Activated T-helper 1 cell treated with Interleukin-2 at 50 U/mL for 16 hours (primary cell): ENCODE measurements at places on chromosomes 3 and 15.

- DNase-seq: no peak
Measured at GRCh38 chr3:168824107-168824506, 728.4 kb upstream of the GOLIM4 start.

DNA sequence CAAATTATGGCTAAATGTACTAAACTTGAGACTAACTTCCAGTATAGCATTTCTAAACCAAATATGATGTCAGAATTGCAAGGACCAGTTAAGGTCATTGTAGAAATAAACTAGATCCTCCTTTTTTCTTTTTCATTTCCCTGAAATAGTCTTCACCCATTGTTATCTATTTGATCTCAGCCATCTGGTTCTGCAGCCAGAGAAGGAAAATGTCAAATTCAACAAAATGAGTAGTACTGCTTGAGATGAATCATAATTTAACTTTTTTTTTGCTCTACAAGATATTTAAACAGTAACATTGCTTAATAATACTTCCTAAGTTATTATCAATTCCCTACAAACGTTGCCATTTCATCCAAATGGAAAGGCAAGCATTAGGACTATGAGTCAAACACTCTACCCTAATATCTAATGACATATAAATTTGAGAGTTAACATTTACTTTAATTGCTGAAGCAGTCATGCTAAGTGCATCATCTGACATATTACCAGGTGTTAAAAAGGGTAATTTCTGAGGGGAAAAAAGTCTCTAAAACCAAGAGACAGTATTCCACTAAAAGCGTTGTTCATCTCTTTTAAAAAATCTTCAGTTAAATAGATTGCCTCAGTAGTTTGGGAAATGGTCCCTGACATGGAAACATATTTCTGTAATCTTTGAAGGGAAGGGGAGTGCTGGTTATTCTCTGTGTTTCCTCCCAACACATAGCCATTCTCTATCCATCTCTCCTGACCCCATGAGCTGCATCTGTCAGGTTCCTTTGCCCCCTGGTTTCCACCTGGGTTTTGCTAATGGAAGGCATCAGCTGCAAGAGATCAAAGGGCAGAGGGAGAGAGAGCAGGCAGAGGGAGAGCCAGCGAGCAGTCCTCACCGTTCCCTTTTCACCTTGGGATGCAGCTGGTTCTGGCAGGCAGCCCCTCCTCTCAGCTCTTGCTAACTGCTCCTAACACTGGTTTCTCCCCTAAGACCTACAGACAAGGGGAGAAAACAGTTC, 138.5 kb downstream of the ARPP21 start:
- no peak for DNase-seq

- no peak for DNase-seq
Measured at GRCh38 chr3:44795197-44795596, 33.6 kb downstream of the KIF15 start.

GRCh38 chr3:18189282-18190050, 235.7 kb downstream of the SATB1 start:
- no peak for DNase-seq

DNA sequence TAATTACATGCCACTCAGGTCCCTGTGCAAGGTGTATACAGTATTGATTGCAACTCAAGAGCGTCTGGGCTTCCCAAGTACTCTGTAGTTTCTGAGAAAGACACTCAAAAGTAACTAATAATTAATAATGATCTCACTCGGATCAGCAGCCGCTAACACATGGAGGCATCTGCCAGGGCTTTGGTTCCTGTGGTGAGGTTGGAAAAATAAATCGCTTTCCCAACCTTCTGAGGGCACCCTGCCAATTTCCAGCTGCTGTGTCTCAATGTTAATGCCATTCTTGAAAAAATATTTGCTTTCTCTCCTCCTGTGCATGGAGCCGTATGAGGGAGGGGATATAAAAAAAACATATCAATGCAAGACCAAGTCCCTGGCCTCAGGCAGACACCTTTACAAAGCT, 116.5 kb upstream of the SLC2A2 start:
- DNase-seq: no peak

GRCh38 chr3:9915254-9916141, 1.4 kb upstream of the IL17RC start:
- no peak for DNase-seq

- peak; percentile 26 for DNase-seq
Measured at GRCh38 chr3:44624749-44625480, at the start of gene ZNF197. TSS of gene ZNF197 (plus strand) at chr3:44625036. CDS start at chr3:44629155, 4,119 bp downstream.

GRCh38 chr3:53650928-53651661, 156.7 kb downstream of the CACNA1D start:
- DNase-seq: no peak

- no peak for DNase-seq
Measured at GRCh38 chr15:50751394-50751793, 14.1 kb downstream of the SPPL2A start.

DNA sequence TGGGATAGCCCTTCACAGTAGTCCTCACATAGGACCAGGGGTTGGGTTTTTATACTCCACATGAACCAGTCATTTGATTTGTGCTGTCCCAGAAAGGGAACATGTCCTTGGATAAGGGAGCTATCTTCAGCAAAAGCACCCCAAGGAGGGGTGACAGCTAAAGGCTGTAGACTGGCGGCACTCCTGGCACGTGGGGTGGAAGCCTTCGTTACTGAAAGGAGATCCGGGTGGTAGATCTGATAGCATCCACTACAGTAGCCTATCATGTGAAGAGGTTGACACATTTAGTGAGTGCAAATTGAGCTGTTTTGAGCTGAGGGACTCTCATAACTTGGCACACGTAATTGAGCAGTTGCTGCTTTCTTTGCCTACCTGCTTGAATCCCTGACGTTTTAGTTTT, 588.8 kb upstream of the GOLIM4 start:
- no peak for DNase-seq

DNA sequence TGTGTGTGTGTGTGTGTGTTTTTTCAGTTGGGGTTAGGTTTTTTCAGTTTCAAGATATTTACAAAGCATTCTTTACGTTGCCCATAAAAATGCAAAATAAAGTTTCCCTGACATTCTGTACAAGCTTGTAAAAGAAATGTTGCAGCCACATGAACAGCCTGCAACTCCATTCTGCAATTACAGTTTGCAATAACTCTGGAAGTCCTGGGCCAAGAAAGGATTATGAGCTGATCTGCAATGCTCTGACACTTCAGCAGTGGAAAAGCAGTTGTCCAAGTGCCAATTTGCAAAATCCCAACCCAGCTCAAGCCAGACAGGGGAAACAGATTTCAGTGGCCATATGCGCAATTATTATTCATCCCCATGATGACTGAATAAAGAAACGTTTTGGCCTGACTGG, 322.1 kb downstream of the MEX3B start:
- no peak for DNase-seq

GRCh38 chr3:17643691-17644090, 98.7 kb downstream of the TBC1D5 start:
- no peak for DNase-seq

DNA sequence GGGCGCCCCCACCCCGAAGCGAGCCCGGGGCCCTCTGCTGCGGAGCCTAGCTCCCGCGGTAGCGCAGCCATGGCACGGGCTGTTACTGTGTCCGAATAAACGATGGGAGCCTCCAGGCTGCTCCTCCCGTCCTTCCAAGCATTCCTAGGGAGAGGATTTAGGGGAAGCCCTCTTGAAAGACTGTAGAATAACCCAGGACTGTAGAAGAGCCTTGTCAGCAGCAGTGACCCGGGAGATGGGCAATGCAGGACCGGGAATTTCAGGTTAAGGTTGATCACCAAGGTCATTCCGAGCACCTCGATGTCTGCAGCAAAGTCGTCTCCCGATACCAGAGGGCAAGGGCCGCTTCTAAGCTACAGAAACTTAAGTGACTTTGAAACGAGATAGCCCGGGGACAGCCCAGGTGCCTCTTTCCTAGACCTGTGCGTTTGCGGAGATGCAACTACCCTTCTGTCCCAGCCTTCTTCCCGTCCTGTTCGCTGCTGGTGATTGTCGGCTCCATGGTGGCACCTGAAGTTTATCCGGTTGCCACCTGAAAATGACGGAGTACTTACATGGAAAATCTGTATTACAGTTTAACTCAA, 753 bp upstream of the MYO5A start:
- DNase-seq: peak; percentile 1

DNA sequence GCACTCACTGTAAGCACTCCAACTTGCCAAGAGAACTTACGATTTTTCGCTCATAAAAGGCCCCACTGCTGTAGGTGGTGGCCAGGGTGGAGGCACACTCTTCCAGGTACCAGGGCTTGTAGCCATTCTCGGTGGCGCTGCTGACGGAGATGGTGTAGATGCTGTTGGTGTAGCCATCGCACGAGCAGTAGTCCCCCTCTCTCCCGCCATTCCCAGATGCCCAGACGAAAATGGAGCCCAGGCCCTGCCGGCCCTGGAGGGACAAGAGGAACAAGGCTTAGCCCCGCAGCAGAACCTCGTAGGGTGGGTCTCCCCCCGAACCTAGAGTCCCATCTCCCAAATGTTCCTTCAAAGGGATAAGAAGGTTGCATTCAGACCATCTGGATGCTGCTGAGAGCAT, 96.3 kb downstream of the PCSK6 start:
- no peak for DNase-seq

DNA sequence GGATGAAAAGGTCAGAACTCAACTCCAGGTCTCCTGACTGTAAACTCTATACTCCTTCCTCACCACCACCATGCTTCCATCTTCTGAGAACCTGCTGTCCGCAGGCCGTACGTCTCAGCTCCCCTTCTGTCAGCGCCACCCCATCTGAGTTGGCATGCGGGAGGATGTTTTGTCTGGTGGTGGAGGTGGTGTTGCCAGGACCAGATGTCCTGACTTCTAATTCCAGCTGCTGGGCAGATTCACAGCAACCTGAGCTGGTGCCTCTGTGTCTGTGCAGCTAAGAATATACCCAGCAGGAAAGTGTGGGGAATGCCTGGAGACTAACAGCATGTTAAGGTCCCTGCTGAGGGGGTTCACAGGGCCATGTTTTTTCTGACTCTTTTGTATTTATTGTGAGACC, 23.2 kb downstream of the PLA1A start:
- no peak for DNase-seq

GRCh38 chr3:125000661-125001060, 55.1 kb downstream of the HEG1 start:
- DNase-seq: no peak

DNA sequence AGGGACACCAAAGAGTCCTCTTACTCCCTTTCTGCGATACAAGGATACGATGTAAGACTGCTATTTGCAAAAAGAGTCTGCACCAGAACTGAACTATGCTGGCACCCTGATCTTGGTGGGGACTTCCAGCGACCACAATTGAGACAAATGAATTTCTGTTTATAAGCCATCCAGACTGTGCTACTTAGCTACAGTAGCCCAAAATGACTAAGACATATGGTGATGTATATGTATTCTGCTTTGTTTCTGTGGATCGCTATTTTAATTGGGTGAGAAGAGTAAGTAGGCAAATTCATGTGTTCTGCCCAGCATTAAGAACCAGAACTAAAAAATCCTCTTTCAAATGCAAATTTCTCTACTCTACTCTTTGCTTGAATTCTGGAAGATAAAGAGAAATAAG, 720.9 kb downstream of the DIPK2A start:
- no peak for DNase-seq

- DNase-seq: no peak
Measured at GRCh38 chr3:21433751-21434150, 317.3 kb downstream of the ZNF385D start.

- DNase-seq: no peak
Measured at GRCh38 chr15:22944651-22945050, 35.5 kb downstream of the CYFIP1 start.

DNA sequence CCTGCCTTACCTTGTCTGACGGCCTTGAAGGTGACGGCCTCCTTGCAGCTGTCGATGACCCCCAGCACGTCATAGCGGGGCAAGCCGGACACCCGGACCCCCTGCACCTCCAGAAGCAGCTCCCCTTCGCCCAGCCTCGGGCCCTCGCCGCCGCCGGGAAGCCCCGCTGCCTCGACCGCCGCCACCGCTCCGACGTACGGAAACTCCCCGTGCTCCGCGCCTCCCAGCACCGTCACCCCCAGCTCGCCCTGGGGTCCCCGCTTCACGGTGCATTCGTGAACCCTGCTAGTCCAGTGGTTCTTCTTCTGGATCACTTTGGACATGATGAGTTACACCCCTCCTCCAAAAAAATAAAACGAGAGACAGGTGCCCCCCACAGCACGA, 740 bp downstream of the MAGI1 start:
- DNase-seq: no peak

DNA sequence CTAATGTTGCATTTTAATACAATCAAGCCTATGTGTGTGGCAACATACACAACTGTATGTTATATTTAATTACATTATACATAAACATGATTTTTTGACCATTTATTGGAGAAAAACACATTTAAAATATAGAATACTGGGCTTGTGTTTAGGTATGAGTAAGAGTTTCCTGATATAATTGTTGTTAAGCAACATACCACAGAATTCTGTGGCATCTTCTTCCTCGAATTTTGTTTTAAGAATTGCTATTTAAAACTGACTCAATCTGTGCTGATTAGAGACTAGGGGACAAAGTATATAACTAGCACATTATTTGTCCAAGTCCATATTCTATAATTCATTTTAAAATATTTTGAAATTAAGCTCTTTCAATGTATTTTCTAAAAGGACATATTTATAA, 376.8 kb upstream of the THBS1 start:
- no peak for DNase-seq

- DNase-seq: no peak
Measured at GRCh38 chr15:90086868-90087268, 15.4 kb downstream of the IDH2 start.

DNA sequence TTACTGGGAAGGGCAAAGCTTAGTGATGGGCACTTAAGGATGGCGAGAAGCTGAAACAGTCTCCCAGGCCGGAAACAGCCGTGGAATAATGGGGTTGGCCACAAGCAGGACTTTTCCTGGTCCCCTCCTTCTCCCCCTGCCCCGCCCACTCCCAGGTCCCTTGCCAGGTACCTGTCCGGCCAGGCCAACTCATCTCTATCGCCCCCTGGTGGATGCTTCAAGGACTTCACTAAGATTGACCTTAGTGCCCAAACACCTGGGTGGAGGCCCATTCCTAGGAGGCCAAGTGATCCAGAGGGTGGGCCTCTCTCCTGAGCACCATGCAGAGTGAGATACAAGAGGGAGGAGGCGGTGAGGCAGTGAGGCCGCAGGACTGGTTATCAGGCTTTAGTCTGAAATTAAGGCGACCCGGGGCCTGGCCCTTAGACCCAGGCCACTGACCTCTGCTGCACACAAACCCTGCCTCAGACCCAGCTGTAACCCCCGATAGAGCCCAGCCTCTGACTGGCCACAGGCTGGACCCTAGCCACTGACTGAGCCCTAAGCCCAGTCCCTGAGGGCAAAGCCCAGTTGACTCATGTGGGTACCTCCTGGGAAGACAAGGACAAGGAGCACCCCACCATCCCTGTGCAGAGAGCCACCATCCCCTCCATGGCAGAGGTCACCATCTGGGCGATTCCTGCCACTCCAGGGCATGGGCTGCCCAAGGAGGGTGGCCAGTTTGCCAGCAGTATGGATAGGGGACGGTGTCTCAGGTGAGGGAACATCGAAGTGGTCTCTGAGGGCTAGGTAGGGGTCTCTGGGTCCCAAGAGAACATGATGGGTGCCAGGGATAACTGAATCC, 37.6 kb downstream of the VIPR1 start:
- peak; percentile 36 for DNase-seq

- DNase-seq: no peak
Measured at GRCh38 chr3:37271611-37272010, 97.2 kb upstream of the LRRFIP2 start.
